ENCODE measurements at places on chromosomes 11 and 22.
A peak's percentile ranks its signal among the peaks of the same experiment; 100 is the strongest.

DNA sequence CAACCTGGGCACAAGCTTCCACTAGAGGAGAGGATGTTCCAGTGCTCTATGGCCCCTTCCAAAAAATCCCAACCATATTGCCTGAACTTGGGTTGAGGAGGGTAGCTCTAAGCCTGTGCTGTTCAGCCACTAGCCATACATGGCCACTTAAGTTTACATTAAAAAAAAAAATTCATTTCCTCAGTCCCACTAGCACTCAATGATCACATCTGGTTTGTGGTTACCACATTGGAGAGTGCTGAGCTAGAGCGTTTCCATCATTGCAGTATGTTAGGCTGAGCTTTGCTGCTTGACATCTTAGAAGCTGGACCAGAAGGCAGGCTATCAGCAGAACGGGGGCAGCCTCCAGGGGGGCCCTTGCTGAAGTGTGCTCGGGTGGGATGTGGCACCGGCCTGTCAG lies 43.5 kb upstream of the CYP2D6 start:
- no peak for DNase-seq

DNA sequence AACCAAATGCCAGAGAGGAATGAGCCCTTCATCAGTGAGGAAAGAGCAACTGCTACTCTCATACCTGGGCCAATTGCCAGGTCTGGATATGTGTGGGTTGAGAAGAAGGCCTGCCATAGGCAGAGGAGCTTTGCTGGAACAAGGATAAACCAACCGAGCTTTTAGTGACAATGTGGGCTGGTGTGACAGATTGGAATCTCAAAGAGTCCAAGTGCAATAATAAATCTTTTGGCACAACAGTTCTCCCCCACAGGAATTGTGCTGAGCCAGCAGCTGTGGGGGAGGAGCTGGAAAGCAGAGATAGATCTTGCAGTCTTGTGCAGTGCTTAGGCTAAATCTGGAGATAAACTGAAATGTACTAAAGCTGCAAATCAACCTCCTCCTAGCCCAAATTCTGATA lies 79.4 kb upstream of the ISX start:
- DNase-seq: no peak

- no peak for DNase-seq
These were observed 51.1 kb downstream of the LIF start for GRCh38 chr22:30195245-30196140.

- no peak for DNase-seq
These were observed 27.8 kb downstream of the LRP5 start for GRCh38 chr11:68340003-68340767.

- no peak for DNase-seq
These were observed 13.7 kb downstream of the PAX6 start for GRCh38 chr11:31797190-31798056.

DNA sequence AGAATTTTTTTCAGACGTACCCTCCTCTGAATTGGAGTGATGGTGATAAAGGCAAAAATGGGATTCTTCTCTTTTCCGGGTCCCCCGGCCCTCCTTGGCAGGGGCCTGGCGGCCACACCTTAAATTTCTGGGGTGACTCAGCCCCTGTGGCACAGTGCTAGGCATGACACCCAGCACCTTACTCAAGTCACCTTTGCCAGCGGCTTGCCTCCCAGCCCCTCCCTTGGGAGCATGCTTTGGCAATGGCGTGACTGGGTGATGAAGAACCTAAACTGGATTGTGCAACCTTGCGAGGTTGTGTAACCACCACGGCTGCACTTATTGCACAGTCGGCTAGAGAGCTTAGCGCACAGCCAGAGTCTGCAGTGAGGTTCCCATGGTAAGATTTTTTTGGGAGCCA lies 16.2 kb upstream of the LDLRAD3 start:
- DNase-seq: no peak

GRCh38 chr11:4059424-4059823 lies 35.2 kb upstream of the RRM1 start:
- DNase-seq: no peak

DNA sequence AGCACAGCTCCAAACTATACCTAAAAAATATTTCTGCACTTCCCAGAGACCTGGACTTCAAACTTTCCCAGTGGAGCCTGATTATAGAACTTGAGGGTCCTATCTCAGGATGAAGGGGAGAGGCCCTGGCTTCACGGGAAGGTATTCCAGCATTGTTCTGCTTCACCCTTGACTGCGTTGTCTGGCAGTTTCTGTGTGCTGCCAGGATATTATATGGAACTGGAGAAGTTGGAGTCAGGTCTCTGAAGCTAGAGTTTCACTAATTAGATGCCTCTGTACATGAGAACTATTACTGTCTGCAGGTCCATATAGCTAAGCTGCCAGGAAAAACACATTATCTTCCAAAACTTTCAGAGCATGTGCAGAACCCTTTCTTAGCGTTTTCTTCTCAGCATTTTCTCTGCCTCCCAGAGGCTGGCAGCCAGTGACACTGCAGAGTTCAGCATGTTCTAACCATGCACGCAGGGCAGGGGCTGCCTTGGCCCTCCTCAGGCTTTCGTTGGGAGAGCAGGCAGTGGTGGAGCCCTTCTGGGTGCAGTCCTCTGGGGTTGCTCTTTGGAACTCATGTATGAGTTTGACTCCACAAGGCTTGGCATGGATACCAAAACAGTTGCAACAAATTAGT lies 99.3 kb downstream of the CWC15 start:
- DNase-seq: no peak

DNA sequence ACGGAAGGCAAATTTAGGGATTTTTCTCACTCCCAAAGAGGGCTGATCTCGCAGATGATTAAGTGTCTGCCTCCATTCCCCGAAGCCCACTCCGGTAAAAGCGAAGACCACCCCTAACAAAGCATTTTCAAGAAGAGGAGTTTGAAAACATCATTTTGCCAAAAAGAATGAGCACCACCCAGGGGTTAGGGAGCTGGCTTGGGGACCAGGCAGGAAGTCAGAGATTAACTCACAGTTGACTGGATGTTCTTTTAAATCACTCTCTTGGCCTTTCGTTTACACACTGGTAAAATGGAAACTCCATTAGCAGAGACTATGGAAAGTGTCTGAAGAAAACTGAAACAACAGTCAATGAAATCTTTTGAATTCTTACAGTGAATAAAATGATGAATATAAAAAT lies 7.9 kb upstream of the TRIM44 start:
- no peak for DNase-seq

DNA sequence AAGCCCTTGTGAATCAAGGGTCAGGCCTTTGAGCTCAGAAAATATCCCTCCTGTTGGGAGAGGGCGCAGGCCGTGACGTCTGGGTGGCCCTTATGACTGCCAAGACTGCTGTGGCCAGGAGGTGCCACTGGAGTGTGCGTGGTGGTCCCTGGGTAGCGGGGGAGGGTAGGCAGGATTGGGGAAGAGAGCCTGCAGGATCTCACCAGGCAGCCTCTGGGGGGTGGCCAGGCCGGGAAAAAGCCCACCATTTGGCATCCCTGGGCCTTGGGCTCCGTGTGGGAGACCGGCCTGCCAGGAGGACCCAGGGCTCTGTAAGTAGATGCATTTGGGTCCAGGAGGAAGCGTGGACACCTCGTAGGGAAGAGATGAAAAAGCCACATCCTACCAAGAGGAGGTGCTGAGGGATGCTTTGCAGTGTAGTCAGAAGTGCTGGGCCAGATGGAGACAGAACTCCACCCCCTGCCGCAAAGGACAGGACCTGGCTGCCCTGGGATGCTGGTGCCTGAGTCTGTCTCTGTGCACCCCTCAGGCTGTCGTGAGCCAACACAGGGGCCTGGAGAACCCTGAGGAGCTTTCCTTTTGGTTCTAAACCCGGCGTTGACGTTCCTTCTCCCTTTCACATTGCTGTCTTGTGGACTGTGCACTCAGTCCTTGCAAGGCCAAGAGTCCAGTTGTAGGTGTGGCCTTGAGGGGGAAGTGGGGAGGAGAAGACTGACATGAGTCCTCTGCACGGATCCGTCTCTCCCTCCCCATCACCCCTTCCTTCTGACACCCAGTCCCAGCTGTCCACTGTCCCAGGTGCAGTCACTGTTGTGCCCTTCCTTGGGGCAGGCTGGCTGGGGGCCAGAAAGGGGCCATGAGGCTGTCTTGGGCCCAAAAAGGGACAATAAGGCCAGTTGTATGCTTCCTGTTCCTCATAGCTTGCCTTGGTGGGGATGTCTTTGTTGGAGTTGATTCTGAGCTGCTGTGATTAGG lies 12.7 kb upstream of the MIEF1 start:
- DNase-seq: no peak

GRCh38 chr11:31492320-31492913 lies 17.0 kb downstream of the IMMP1L start:
- DNase-seq: no peak

DNA sequence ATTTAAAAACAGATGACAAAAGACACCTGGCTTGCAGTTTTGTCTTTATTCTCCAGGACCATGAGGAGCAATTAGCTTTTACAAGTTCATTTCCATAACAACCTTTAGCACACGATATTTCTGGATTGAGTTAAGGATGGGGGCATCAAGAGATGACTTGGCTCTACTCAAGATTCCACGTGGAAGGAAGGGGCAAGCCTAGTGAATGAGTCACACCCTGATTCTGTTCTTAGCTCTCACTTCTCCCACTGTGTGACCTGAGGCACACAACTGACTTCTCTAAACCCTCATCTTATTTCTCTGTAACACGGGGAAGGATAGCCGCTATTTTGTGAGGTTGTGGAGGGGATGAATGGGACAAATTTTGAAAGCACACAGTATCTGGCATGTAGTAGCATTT lies 185.5 kb downstream of the KIRREL3 start:
- DNase-seq: no peak

DNA sequence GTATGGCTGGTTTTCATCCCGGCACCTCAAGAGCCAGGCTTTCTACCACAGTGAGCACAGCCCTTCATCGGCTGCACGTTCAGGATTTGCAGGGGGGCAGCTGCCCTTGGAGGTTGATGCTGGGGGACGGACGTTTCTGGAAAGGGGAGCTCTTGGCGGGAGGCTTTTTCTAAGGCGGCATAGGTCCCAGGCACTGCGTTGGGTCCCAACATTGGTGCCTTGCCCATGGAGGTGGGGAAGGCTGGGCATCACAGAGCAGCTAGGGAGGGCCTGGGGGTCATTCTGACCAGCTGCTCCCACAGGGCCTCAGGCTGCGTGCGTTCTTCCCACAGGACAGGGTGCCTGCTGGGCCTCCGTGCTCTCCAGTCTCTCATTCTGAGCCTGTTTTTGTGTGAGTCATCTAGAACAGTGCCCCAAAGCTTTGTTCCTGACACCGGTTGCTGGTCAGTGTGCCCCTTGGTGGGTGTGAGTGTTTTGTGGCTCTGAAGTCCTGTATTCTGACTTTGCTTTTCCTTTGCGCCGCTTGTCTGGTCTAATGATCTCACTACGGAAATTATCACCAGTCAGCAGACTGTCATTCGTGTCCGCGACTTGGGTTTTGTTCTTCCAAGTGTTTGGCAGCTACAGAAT lies 275.9 kb downstream of the TBC1D22A start:
- no peak for DNase-seq

- peak; percentile 53 for DNase-seq
These were observed 975 bp upstream of the MDK start for GRCh38 chr11:46380340-46381047.

DNA sequence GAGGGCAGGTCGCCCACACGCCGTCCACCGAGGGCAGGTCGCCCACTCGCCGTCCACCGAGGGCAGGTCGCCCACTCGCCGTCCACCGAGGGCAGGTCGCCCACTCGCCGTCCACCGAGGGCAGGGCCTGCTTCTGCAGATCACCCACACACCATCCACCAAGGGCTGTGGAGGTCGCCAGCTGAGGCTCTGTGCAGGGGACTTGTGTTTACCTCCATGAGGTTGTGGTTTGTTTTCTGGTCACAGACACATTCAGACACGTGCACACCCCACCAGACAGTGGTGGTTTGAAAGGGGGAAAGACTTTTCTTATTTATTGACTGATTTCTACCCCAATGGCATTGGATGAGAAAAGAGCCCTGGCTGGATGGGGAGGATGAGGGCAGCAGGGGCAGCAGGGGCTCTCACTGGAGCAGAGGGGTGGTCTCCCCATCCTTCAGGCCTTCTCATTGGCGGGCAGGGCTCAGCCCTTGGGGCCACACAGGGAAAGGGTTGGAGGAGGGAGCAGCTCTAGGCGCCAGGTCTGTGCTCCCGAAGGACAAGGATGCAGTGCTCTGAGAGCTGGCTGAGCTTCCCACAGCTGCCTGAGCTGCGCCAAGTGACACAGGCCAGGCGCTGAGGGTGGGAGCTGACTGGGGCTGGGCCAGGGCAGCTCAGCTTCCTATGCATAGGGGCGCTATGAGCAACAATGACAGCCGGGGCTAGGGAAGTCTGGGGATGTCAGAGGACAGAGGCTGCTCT lies 252.6 kb upstream of the B3GAT1 start:
- no peak for DNase-seq

DNA sequence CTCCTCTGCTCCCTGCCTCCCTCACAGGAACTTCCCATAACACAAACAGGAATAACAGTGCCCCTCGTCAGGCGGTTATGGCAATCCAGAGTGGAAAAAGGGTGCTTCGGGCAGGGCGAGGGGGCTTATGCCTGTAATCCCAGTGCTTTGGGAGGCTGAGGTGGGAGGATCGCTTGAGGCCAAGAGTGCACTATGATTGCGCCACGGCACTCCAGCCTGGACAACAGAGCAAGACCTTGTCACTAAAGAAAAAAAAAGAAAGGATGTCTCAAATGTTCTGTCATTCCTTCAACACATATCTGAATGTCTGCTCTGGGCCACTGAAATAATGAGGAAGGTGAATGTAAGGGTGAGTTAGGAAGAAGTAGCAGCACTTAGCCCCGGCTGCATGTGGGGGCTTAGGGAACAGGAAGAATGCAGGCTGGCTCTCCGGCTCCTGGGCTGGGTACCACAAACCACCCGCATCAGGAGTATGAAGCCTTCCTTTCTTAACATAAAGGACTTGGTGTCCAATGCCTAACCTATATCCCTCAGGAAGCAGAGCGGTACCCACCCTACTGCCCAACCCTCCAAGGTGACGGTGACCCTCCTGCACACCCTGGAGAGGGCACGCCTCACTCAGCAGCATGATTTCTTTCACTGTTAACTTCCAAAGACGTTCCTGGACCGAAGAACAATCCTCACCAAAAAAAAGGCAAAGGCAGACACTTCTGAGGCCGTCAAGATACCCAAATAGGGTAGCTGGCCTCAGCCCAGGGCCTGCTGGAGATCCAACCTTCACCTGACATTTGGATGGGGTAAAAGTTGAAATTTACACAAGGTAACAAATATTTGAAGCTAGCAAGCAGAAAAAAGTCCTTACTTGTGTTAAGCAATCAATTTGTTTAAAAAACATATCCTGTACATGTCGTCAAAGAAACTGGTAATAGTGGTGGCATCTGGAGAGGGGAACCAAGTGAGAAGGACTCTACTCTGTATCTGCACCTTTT lies 3.8 kb downstream of the CPT1A start:
- DNase-seq: no peak

- no peak for DNase-seq
These were observed 33.8 kb downstream of the DNHD1 start for GRCh38 chr11:6530848-6531247.
